ENCODE measurements at places on chromosomes 5 and 9. TPM values are rescaled to one million over a fixed set of nuclear protein-coding genes. Genes with fewer than 3 reads are reported as not detected.

Gene GFRA3
- total RNA-seq = not detected

Gene TPM2
- 3.8 TPM for total RNA-seq

Gene IRGM
- total RNA-seq = not detected

Gene PCDHA6
- total RNA-seq = not detected

Gene TCF7
- 0.97 TPM for total RNA-seq

Gene OR2S2
- total RNA-seq = not detected

Gene DTWD2
- 6.4 TPM for total RNA-seq

Gene SPATA31A3
- not detected for total RNA-seq

Gene PCDHB14
- not detected for total RNA-seq
